NCI-H1417 treated with DMSO at 0.1 percent for 48 hours (cell line): ENCODE measurements at places on chromosomes 1 and 21.

GRCh38 chr1:161267321-161267720, 8.8 kb downstream of the PCP4L1 start:
- no peak for DNase-seq

- DNase-seq, result no peak
Observed at GRCh38 chr1:179825798-179826460, 51.7 kb downstream of the TOR1AIP2 start.

DNA sequence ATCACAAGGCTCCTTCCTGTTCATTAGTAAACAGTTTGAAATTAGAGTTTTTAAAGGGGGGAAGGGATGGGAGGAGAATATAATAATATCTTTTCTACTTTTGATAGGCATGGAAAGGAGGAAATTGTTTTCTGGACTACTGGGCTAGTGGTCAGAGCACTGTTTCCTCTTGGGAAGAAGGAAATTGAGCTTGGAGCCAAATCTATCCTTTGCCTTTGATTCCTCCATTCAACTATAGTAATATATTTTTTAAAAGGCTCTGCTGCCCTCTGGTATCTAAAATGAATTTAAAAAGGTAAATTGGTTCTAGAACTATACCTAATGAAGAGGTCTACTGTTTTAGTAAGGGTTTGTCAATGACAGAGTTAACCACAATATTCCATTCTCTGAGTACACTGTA, 5.9 kb downstream of the IARS2 start:
- DNase-seq, result no peak

DNA sequence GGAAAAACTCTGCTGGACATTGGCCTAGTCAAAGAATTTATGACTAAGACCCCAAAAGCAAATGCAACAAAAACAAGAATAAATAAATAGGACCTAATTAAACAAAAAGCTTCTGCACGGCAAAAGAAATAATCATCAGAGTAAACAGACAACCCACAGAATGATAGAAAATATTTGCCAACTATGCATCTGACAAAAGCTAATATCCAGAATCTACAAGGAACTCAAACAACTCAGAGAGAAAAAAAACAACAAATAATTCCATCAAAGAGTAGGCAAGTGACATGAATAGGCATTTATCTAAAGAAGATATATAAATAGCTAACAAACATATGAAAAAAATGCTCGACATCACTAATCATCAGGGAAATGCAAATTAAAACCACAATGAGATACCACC, 91.2 kb upstream of the PALMD start:
- no peak for DNase-seq

DNA sequence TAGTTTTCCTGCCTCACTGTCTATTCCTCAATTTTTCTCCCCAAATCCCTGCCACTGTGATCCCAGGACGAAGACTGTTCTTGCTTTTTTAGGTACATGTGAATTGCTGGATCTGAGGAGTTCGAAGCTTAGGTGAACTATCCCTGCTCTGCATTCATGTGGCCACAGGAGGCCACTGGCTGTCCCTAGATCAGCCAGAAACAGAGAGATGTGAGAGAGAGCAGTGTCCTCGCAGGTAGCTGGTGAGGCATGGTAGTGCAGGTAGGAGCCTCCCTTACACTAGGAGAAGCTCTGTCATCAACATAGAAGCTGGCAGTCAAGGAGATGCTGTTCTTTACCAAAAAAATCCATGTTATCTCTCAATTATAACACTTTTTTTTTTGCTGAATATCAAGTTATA, 71.5 kb downstream of the USP24 start:
- DNase-seq, result no peak

GRCh38 chr1:43564551-43565348, 34.1 kb downstream of the PTPRF start:
- DNase-seq, result peak; percentile 55

- DNase-seq, result no peak
Observed at GRCh38 chr1:240663169-240663879, 51.4 kb upstream of the GREM2 start.

- no peak for DNase-seq
Observed at GRCh38 chr1:92536211-92536979, 49.7 kb upstream of the GFI1 start.

GRCh38 chr1:219505886-219506285, 107.0 kb downstream of the ZC3H11B start:
- no peak for DNase-seq

- no peak for DNase-seq
Observed at GRCh38 chr1:8020032-8020431, 6.1 kb downstream of the ERRFI1 start.

DNA sequence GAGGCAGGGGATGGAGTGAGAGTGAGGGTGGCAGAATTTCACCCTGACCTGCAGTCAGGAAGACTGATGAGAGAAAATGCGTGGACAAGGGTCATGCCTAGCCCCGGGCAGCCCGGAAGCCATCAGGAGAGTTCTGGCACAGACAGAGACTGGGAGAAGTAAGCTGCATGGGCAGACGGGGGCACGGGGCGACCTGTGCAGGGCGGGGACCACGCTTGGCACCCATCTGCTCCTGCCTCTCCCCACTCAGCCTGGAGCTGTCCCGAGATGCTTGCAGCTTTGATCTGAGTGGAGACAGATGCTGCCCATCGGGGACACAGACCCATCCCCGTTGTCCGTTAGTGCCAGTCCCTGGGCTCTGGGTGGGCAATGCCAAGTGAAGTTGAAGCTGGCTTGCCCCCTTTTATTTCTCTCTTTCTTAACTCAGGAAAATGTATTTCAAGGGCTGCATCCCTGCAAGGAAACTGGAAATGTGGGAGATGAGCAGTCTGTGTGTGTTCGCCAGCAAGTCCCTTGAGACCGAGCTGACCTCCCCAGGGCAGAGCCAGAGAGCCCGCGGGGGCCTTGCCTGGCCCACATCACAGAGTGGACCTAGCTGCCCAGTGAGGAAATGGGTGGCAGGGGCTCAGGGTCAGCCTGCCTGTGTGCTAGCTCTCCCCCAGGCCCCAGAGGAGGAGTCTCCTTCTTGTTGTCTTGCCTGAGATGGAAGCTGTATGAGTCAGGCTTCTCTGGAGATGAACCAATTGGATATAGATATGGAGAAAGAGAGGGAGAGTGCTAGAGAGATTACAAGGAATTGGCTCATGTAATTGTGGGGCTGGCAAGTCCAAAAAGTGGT, 121.3 kb upstream of the C1orf174 start:
- no peak for DNase-seq

DNA sequence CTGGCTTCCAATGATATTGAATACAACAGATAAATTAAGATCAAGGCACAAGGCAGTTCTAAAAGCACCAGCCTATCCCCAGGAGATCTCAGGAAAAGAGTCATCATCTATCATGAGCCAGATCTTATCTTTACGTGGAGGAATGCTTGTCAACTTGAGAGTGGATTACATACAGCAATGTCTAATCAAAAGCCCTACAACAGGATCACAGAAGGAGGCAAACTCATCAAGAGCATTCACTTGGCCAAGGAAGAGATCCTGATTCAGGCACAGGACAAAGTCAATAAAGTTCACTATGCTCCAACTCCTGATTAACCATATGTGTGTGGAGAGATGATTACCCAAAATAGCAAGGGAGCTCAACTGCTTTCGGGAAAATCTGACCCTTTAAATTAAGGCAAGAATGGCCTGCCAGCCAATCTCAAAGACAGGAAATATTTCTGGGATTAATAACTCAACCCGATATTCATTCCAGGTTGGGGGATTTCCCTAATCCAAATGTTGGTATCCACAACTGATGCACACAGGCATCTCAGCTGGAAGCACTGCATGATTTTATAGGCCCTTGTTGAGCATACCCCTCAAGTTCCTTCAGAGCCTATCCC, 33.7 kb downstream of the TBX15 start:
- DNase-seq, result no peak

DNA sequence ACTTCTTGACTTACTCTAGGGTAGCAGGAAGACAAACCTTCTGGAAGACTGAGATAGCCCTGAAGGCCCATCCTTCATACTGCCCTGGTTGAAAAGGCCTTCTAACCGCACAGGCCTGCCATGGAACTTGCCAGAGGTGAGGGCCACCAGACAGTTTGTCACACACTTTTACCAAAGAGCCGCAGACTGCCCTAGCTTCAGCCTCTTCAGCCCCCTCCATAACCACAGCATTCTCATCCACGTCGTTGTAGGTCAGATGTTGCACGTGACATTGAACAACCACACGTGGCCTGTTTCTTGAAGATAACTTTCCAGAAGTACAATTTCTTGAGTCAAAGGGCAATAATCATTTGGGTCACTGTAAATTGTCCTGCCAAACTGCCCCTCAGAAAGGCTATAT, 18.9 kb downstream of the ZNF362 start:
- no peak for DNase-seq

DNA sequence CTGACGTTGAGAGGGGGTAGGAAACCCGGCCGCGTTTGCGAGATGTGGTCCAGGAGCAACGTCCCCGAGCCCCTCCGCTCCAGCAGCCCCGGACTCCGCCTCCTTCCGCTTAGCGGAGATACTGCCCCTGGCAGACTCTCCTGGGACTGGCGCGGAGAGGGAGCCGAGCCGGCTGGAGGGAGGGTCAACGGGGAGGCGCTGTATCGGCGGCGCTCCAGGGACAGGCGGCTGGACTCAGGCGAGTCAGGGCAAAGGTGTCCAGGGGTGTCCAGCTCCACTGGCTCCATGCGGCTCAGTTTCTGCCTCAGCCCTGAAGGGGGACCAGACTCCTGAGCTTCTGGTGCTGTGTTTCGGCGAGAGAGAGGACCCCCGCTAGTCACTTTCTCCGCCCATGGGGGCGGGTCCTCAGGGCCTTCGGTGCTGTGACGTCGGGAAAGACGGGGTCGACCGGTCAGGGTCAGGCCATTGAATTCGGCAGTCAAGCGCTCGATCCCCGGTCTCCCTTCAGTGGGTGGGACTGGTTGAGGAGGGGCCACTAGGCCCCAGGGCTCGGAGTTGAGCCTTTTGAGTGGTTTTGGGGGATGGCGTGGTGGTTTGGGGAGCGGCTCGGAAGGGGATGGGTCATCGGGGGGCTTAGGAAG, 2.8 kb upstream of the LIX1L start:
- no peak for DNase-seq

DNA sequence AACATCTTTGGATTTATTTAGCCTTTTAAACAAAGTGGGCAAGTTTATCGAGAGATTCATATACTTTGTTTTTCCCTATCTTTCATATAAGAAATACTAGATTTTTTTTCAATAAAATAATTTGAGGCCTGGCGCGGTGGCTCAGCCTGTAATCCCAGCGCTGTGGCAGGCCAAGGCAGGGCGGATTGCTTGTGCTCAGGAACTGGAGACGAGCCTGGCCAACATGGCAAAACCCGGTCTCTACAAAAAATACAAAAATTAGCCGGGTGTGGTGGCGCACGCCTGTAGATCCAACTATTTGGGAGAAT, 1.6 kb upstream of the CDC14A start:
- no peak for DNase-seq

- DNase-seq, result no peak
Observed at GRCh38 chr1:29991815-29992214, 731.6 kb downstream of the MATN1 start.

DNA sequence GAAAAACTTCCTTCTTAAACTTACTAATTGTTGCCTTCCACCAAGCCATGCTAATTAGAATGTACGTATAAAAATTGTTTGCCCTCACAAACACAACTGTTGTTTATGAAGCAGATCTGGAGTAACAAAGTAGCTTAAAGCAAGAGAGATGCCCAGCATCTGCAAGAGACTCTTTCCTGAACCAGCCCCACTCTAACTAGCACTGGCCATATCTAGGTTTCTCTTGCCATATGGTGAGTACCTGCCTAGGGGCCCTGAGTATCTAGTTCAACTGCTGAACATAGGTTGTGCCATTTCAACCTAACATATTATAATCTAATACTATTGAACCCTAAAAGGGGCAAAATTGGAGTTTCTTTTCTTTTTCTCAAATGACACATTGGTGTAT, 883.4 kb upstream of the B3GALT2 start:
- no peak for DNase-seq

- DNase-seq, result no peak
Observed at GRCh38 chr1:36137226-36137625, 12.1 kb downstream of the TRAPPC3 start.
